Mesangial cell (primary cell): ENCODE measurements at places on chromosomes 1 and 21. TPM values are rescaled to one million over a fixed set of nuclear protein-coding genes. Genes with fewer than 3 reads are reported as not detected.

The CLCNKB gene
- total RNA-seq, result 0.33 and 1.4 TPM in 2 replicates

The SCP2 gene
- 34.2 and 45.8 TPM in 2 replicates for total RNA-seq

The SNIP1 gene
- total RNA-seq, result 17.6 and 17.9 TPM in 2 replicates

The NOL9 gene
- 16.4 and 23.8 TPM in 2 replicates for total RNA-seq

The SRSF10 gene
- 35.9 and 64.0 TPM in 2 replicates for total RNA-seq

The VANGL1 gene
- 12.2 and 29.0 TPM in 2 replicates for total RNA-seq

The PGLYRP3 gene
- not detected in 2 replicates for total RNA-seq

The BRWD1 gene
- 11.7 and 22.3 TPM in 2 replicates for total RNA-seq

The GFI1 gene
- total RNA-seq, result not detected in 2 replicates

The CLCNKA gene
- total RNA-seq, result under 0.01 TPM in 1 of 2 replicates, not detected in the other

The LRRC39 gene
- total RNA-seq, result 0.38 TPM in 1 of 2 replicates, not detected in the other
